ENCODE measurements at places on chromosomes 3 and 15.

DNA sequence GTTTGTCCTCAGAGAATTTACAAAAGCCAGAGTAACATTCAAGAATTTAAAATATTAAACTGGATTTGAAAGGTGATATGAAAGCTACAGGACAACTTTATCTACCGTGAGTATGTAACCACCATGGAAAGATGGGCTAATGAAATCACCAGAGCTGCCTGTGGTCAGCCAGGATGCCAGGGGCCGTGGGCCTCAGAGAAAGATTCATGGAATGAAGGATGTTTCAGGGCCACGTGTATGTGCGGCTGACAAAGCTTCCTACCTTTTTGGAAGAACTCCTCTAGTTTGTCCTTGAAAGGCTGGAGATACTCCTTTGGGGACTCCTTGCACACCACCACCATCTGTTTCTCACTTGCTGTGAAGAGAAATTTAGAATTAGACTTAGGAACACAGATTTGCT, 138.9 kb downstream of the GREM1 start:
- DNase-seq = no peak

DNA sequence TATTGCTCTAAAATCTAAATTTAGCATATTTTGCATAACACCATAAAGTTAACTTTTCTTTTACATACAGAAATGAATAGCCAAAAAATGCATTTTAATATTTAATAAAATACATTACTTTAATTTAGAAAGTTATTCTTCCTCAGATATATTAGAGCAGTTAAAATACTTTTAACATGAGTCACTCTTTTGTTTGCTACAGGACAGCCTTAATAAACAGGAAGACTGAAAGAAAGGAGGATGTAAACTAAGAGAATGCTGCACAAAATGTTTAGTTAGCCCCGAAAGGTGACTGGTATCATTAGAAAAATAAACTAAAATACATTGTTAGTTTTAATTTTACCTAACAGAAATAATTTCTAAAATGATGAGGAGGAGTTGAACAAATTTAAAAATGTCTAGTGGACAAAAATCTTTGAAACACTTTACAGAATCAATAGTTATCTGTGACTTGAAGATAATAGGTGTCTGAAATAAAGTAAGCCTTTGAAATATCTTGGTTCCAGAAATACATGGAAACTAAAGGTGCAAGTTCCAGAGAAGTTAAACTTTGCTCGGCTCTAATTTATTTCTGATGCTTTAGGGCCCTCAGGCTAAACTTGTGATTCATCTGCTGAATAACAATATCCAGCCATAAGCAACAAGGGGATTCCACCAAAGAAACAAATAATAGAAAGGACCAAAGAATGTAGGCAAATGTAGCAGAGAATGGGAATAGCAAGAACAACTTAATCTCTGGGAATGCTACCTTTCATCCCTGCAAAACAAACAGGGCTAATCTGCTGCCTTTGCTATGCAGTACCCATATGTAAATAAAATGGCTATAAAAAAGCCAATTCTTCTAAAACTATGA, 138.3 kb upstream of the UBP1 start:
- DNase-seq = no peak

GRCh38 chr3:117399311-117400078, 689.9 kb downstream of the TUSC7 start:
- no peak for DNase-seq

- DNase-seq = no peak
These were observed 275.6 kb downstream of the XXYLT1 start for GRCh38 chr3:194995334-194995733.

DNA sequence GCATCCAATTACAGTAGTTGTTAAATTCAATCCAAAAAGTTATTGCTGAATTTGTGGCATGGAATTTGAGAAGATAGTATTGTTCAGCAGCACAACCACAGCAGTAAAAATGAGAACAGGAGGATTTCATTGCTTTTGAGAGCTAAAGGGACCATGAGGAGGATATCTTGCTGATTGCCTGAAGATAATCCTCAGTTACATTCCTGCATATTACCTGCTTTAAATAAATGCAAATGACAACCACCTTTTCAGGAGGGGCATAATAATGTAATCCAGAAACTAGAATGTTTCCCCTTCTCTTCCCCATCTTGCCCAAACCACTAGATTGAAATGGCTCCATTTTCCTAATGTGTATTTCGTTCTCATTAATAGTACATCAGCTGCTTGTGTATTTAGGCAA, 35.2 kb upstream of the SLC2A2 start:
- DNase-seq = no peak

DNA sequence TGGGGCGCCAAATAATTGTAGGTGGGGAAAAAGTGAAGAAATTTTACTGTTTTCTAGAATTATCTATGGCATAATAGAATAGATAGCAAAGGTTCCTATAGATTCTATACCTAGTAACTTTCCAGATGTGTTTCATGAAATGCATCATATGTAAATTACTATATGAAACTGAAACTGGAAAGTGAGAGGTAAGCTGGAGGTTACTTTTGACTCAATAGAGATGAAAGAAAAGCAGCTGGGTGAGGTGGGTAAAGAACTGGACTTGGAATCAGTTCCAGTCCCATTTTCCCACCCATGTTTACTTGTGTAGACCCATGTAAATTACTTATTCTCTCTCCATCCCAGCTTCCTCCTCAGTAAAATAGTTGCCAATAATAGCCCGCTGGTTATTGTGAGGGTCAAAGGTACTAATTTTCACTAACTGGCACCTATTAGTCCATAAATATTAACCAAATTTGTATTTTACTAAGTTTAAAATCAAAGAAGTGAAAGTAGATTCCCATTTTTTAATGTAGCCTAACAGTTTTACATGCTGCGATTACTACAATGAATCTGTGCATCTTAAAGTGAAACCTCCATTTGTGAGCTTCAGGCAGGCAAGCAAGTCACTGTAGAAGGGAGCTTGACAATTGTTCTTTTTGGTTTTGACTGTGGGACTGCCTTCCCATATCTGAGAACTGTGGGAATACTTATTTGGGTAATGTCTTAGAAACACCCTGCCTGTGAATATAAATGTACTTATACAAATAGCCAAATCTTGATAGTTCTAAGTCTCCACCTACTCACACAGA, 312.1 kb downstream of the SLC9A9 start:
- DNase-seq = no peak

GRCh38 chr3:5229414-5229813, 41.9 kb downstream of the EDEM1 start:
- DNase-seq = no peak

GRCh38 chr3:185089343-185089742, 63.5 kb downstream of the C3orf70 start:
- no peak for DNase-seq

DNA sequence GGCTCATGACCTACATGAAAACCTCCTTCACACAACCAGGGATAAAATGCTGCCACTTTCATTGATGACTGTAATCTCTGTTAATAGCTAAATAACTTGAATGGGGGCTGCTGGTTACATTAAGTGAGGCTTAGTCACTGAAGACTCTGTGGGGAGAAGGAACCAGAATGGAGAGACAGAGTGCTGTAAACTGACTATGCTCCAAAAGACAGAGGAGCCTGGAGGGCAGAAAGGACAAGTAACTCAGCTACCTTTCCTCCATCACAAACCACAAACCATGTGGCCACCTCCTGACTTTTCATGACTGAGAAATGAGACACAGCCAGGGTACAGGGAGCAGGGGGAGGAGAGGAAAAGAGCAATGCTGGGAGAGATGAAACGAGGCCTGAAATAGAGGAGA, 97.1 kb upstream of the TRIM42 start:
- no peak for DNase-seq

Measured in NCI-H1105 (cell line).